NCI-H460 (cell line): ENCODE measurements at places on chromosomes 12 and 14.
A peak's percentile ranks its signal among the peaks of the same experiment; 100 is the strongest.

DNA sequence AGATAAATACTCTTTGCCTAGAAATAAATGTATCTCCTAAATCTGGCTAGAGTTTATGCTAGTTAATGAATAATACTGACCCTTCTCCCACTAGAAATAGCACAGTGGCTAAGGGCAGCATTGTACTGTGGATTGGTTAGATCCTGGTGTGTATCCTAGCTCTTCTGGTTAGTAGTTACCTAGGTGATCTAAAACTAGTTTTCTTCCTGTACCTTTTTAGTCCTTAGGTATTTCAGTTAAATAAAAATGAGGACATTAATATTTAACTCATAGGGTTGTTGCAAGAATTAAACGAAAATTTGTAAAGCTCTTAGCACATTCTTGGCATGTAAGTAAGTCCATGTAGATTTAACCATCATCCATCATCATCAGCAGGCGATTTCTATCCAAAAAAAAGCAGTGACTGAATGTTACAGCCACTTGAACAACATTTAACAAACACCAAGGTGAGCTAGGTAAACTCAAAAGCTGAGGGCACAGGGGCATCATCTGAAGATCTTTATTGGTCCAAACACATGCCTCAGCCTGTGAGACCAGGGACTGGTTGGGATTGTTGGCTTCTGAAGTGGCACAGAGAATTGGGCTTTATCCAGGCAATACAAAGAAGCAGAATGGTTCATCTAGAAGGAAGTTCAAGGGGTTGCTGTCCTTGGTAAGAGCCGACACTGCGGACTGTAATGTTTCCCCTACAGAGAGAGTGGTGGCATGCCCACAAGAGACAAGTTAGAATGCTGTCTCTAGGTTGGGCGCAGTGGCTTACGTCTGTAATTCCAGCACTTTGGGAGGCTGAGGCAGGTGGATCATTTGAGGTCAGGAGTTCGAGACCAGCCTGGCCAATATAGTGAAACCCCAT, 100.8 kb downstream of the GAS2L3 start:
- no peak for DNase-seq

DNA sequence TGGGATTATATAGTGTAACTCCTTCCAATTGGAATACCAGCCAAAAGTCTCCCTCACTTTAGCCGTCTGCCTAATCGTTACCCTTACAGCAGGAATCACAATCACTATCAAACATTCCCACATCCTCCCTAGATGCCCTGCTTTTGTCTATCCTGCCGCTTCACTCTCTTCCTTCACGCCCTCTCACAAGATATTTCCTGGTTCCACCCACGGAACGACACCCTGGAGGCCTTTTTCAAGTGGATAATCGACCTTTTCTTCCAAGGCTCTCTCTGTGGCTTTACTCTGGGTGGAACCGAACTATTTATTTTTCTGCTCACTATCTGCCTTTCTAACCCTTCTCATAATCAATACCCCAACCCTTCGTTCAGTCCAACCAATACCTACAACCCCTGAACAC, 58.9 kb downstream of the MOK start:
- no peak for DNase-seq

DNA sequence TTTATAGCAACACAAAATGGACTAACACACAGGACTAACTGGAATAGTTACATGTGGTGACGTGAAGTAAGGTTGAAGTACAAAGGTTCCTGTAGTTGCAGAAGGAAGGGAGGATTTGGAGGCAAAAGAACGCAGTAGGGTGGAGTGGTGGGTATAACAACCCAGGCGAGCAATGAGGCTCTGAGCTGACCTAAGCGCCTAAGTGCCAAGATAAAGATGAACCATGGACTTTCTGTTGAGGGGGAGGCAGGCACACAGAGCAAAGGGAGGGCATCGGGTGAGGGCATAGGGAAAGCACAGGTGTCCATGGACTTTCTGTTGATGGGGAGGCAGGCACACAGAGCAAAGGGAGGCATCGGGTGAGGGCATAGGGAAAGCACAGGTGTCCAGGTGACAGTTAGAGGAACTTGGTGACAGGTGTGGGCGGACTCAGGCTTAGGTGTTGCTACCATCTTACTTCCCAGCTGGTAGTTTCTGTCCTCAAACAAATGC, 15.2 kb downstream of the SCNN1A start:
- DNase-seq = no peak

- no peak for DNase-seq
Observed at GRCh38 chr12:40207551-40207950, 17.2 kb upstream of the LRRK2 start.

DNA sequence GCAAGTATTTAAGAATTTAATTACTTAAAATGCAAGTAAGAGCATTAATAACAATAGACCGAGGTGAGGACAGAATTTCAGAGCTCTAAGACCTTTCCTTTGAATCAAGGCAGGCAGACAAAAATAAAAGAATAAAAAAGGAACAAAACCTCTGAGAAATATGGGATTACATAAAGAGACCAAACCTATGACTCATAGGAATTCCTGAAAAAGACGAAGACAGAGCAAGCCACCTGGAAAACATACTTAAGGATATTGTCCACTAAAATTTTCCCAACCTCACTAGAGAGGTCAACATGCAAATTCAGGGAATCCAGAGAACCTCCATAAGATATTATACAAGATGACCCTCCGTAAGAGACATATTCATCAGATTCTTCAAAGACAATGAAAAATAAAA, 325.1 kb downstream of the AEBP2 start:
- DNase-seq = no peak

DNA sequence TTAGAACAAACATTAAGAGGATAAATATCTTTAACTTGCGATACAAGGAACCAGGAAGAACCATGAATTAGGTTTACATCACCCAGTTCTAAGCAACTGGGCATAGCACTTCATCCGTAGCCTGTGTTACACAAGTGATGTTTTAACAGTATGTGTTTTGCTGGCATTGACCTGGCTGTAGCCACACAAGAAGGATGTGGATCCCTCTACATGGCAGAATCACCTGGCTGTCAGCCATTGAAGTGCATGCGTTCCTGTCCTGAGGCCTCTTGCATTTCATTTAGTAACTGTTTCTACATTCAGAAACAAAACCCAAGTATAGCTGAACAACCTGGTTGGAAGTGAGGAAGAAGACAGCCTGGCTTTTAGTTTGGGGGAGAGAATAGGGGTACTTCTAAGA, 72.2 kb downstream of the TGFB3 start:
- no peak for DNase-seq

DNA sequence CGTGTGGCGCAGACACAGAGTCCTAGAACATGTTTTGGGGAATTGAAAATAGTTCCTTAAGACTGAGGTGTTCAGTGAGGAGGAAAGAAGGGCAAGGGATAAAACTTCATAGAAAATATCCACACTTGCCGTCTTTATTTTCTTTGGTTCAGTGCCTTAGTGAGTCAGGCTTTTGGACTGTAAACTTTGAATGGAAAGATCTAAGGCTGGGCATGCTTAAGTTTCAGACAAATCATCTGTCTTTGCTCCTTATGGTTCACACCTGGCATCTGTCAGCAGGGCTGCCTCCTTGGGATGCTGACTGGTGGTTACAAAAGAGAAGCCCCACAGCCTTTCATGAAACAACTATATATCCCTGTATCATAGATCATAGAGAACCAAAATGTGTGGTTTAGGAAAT, 136.3 kb upstream of the PRICKLE1 start:
- DNase-seq = no peak

- DNase-seq = no peak
Observed at GRCh38 chr12:83136411-83136810, 449.7 kb downstream of the TMTC2 start.

DNA sequence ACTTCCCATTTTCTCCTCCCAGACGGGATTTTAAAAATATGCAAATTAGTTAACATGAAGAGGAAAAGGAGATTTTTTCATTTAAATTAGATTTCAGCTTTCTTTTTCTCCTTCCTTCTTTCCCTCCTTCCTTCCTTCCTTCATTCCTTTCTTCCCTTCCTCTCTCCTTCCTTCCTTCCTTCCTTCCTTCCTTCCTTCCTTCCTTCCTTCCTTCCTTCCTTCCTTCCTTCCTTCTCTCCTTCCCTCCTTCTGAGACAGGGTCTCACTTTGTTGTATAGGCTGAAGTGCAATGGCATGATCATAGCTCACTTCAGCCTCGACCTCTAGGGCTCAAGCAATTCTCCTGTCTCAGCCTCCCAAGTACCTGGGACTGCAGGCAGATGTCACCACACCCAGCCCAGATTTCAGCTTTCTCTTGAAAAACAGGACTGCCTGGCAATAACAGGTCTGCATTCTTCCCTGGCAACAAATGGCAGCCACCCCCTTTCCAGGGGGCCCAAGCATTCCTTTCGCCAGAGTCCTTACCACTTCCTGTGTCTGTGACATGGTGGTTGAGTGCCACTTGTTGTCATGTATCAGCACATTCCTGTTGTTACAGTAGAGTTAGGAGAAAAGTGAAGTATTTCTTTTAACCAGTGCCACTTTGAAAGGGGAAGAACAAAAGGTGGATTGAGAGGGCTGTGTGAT, 119.1 kb downstream of the PTPN11 start:
- DNase-seq = no peak

- DNase-seq = peak; percentile 47
Observed at GRCh38 chr12:89706986-89707702, 1.5 kb downstream of the ATP2B1 start.

- no peak for DNase-seq
Observed at GRCh38 chr14:61498811-61499210, 177.4 kb downstream of the PRKCH start.

- no peak for DNase-seq
Observed at GRCh38 chr14:54344445-54344844, 52.4 kb upstream of the CDKN3 start.

DNA sequence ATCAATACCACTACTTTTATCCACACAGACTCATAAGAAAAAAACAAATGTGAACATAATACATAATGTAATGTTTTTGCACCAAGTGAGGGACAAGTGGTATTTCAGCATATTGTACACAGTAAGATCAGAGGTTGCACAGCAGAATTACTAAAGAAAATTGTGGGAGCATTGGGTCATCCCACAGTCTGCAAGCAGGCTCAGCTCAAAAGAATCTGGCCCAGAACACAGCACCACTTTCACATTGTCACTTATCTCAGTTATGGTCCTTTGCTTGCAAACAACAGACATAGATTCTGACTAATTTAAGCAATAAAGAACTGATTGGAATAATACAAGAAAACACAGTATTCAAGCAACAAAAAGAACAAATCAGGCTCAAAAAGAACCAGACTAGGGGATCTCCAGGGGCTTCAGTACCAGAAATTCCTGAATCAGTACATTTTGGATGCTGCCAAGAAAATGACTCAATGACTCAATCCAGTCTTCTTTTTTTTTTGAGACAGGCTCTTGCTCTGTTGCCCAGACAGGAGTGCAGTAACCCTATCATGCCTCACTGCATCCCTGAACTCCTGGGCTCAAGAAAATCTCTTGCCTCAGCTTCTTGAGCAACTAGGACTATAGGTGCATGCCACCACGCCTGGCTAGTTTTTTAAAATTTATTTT, 42.9 kb upstream of the EEA1 start:
- DNase-seq = no peak

DNA sequence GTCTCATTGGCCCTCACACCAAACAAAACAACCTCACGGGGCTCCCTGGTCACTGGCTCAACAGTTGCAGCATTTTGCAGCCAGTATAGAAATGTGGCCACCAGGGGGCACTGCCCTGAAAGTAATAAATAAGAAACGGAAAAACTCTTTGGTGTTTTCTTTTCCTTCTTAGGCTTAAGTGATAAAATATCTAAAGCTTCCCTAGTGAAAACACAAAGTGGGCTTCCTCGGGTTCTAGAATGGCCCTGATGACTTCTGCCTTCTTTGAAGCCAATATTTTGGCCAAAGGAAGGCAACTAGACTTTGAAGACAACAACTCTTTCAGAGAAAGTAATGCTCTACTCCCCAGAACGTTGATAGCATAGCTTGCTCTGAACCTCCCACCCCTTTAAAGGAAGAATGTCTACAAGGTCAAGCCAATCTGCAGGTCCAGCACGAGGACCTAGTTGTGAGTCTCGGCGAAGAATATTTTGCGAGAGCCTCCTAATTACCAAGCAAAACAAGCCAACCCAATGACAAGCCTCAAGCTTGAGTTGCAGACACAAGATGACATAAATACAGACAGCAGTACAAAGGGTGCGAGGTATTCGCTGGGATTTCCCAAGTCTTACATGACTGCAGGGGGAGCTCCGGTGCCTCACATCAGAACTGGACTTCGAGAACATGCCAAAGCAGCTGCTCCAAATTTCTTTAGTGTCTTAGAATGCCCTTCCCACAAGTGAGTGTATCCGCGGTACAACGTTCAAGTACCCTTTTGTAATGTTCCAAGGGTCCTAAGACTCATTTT, 2.6 kb downstream of the ITPK1 start:
- peak; percentile 84 for DNase-seq

DNA sequence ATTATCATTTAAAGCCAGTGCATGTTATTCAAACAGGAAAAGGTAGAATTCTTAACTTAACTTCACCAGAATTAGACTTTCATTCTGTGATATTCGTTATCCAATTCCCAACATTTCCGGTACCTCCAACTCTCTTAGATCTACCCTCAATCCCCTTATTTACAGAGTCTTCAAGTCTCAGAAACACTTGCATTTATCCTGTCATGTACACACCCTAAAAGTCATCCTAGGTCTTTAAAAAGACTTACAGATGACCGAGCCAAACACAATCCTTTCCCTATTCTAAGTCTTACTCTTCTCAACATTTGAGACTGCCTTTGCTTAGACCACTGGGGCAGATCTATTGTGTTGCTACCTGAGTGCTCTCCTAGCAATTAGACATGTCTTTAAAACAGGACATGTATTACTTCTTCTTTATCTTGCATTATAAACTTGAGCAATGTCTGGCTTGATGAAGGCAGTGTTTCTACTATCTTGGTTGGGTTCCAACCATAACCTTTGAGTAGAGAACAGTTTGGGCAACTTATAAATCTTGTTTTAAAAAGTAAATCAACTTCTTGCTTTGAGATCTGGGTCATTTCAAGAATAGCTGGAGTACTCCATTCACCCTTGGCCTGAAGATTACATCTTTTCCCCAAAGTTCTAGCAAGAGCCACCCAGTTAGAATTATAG, 140.6 kb upstream of the PLEKHG7 start:
- DNase-seq = no peak

- DNase-seq = no peak
Observed at GRCh38 chr14:100422556-100423316, 99.6 kb downstream of the SLC25A47 start.

GRCh38 chr14:75979071-75979571, 2.7 kb downstream of the TGFB3 start:
- no peak for DNase-seq

DNA sequence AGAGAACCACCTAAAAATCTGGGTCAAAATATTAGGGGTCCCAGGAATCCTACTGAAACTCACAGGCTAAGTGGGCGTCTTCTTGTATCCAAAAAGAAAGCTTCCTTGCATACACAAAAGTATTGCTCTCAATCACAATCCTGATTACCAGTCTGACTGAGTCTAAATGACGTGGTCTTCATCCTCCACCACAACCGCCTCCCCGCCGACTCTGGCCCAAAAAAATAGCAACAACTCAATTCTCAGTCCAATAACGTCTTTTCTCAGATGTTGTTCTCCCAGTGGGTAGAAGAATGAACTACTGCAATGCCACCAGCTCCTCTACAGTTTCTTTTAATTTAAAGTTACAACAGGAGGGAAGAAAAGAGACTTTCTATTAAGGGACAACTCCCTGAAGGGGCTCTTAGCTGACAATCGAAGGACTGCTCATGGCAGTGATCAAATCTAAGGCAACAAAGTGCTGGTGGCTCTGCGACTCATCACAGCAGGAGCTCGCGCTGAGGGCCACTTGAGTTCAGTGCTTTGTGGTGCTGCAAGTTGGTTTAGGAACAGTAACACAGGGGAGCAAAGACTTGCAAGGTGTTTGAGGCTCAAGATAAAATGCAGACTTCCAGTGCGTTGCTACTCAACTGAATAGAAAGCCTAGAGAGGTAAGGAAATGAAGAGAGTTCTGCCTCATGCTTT, 394.1 kb downstream of the BCAT1 start:
- DNase-seq = no peak
